ENCODE measurements at places on chromosomes 13 and 19.

GRCh38 chr13:80462567-80462966 lies 121.6 kb upstream of the SPRY2 start:
- H3K27me3 ChIP-seq: no peaks in the 10 kb centered on the region
- H3K4me3 ChIP-seq: no peak overlapping the region
- DNase-seq: no peak
- H3K4me1 ChIP-seq: no peaks in the 10 kb centered on the region

GRCh38 chr19:55676889-55677505 lies 2.0 kb downstream of the EPN1 start:
- H3K4me3 ChIP-seq: peak overlapping the region; percentile 100
- H3K27ac ChIP-seq: peak overlapping the region; percentile 99
- no peak for DNase-seq

DNA sequence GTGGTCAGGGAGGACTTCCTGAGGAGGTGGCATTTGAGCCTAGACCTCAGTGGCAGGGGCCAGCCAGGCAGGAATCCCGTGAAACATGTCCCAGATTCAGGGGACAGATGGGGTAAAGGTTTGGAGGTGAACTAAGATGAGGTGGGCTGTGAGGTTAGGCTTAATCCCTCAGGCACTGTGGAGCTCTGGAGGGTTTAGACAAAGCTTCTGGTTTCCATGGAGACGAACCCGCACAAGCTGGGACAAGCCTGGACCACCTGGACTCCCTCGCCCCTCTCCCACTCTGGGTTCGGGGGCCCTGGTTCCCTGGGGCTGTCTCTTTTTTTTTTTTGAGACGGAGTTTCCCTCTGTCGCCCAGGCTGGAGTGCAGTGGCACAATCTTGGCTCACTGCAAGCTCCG lies 15.7 kb downstream of the TJP3 start:
- peaks cover 4% of the 10 kb centered on the region for H3K4me1 ChIP-seq
- H3K4me3 ChIP-seq: no peak overlapping the region
- DNase-seq: no peak
- H3K36me3 ChIP-seq: no peaks in the 10 kb centered on the region

GRCh38 chr13:73849292-73849691 lies 284.9 kb downstream of the KLF12 start:
- no peak overlapping the region for H3K27ac ChIP-seq
- peaks cover 19% of the 10 kb centered on the region for H3K4me1 ChIP-seq
- no peaks in the 10 kb centered on the region for H3K27me3 ChIP-seq
- H3K4me3 ChIP-seq: no peak overlapping the region

All from T-helper 17 cell (primary cell).